ENCODE measurements at places on chromosomes 12 and 14. TPM values are rescaled to one million over a fixed set of nuclear protein-coding genes. Genes with fewer than 3 reads are reported as not detected.
A peak's percentile ranks its signal among the peaks of the same experiment; 100 is the strongest.

DNA sequence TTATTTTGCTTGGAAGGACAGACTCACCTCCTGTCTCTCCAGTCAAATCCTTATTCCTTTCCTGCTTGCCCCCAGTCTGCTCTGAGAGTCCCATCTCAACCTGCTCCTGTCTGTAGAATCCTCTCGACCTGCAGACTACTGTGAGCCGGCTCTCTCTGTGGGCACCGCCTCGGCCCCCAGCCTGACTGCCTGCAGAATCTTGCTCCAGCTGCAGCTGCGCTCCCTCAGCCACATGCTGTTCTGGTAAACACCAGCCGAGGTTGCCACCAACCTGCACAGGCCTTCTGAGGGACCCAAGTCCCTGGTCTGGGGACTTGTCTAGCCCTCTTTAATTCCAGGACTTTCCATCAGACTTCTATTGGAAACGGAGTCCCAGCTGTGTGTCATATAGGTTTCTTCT, 44.8 kb upstream of the PRMT8 start:
- H3K36me3 ChIP-seq: no peaks in the 10 kb centered on the region
- no peaks in the 10 kb centered on the region for H3K4me1 ChIP-seq
- H3K4me3 ChIP-seq: no peak overlapping the region
- H3K27me3 ChIP-seq: no peaks in the 10 kb centered on the region

- H3K27me3 ChIP-seq: no peaks in the 10 kb centered on the region
- H3K4me3 ChIP-seq: no peak overlapping the region
- no peak overlapping the region for H3K27ac ChIP-seq
- H3K36me3 ChIP-seq: no peaks in the 10 kb centered on the region
Observed at GRCh38 chr12:124599074-124599999, 31.9 kb upstream of the NCOR2 start.

GRCh38 chr12:116142936-116143898, 134.3 kb downstream of the MED13L start:
- no peak for DNase-seq
- H3K4me1 ChIP-seq: peaks cover 48% of the 10 kb centered on the region
- no peak overlapping the region for H3K4me3 ChIP-seq
- H3K36me3 ChIP-seq: no peaks in the 10 kb centered on the region

DNA sequence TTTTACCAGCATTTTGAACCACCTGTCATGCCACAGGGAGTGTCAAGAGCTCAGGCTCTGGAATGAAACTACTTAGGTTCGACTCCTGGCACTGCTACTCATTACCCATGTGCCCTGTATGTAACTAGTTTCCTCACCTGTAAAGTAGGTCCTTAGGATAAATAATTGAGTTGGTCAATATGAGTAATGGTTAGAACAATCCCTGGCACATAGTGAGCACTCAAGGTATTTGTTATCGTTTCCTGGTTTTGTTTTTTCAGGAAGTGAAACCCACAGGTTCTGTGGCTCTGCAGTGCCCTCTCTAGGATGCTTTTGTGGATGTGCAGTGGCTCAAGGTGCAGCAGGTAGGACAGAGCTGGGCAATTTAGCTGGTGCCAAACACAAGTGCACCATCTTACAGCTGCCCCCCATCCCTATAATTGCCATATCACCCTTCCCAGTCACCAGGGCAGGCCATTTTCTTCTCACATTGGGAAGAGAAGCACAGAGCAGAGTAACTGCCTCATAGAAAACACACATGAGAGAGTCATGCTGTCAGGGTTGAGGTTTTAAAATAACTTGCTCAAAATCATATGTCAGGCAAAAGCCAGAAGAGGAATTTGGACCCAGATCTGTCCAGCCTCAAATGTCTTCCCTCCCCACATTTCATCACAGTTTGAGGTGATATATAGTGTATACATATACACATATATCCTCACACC, 297.5 kb downstream of the RPAP3 start:
- no peak overlapping the region for H3K27ac ChIP-seq
- H3K27me3 ChIP-seq: no peaks in the 10 kb centered on the region
- H3K4me3 ChIP-seq: no peak overlapping the region
- no peaks in the 10 kb centered on the region for H3K36me3 ChIP-seq

DNA sequence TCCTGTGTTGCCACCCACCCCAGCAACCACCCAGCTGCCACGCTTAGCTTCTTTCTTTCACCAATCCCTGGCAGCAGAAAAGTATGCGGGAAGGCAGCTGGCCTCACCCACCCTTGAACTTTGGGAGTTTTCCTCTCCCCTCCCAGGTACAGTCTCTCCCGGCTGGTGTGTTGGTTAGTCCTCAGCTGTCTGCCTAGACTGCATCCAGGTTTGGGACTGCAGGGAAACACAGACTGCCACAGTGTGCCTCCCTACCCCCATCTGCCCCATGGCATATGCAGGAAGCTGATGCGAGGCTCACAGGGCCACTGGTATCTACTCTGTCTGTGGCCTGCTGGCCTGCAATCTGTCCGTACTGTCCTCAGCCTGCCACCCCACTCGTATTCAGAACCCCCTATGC, 2.1 kb downstream of the CD9 start:
- no peaks in the 10 kb centered on the region for H3K27me3 ChIP-seq
- peak; percentile 50 for DNase-seq
- H3K4me3 ChIP-seq: peak overlapping the region; percentile 71
- peaks cover 82% of the 10 kb centered on the region for H3K4me1 ChIP-seq

DNA sequence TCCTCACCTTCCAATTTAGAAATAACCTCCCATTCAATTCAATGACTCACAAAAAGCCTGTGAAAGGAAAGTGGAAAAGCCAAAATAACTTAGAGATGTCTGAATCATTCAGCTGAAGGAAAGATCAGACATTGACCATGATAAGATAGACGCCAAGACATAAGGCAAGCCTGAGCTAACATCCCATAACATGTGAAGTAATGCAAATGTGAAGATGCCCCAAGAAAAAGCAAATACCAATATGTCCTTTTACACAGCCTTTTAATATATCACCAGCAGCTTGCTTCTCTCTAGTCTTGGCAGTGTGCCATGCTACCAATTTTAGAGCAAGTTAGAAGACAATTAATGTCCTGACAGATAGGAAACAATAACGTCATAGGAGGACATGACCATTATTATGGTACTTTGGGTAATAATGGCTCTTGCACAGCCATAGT, 2.4 kb upstream of the NUMB start:
- peak overlapping the region; percentile 85 for H3K27ac ChIP-seq
- H3K4me3 ChIP-seq: no peak overlapping the region
- H3K36me3 ChIP-seq: no peaks in the 10 kb centered on the region
- peaks cover 65% of the 10 kb centered on the region for H3K4me1 ChIP-seq
- no peaks in the 10 kb centered on the region for H3K27me3 ChIP-seq

Gene HOXC5
- total RNA-seq: not detected

Gene APOLD1
- total RNA-seq: 11.3 TPM

- no peak for DNase-seq
- no peaks in the 10 kb centered on the region for H3K27me3 ChIP-seq
- no peaks in the 10 kb centered on the region for H3K36me3 ChIP-seq
- no peak overlapping the region for H3K27ac ChIP-seq
Observed at GRCh38 chr14:57364659-57365450, 25.5 kb upstream of the NAA30 start.

Gene KRT81
- not detected for total RNA-seq

DNA sequence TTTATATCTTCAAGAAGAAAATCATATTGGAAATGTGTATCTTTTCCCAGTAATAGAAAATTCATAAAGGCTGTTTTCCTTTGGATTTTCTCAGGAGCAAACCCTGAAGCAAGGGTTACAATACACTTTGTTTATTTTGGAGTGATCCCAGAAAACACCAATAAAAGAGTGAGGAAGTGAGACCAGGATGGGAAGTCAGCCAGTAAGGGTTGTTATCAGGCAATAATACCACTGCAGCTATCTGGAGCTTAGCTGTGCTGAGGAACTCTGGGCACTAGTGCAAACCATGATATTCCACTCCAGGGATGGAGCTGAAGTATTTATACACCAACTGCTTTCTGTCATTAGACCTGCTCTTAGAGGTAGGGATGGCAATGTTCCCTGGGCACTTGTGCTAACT, 1002.3 kb downstream of the FLRT2 start:
- no peaks in the 10 kb centered on the region for H3K4me1 ChIP-seq
- no peak overlapping the region for H3K27ac ChIP-seq
- no peak overlapping the region for H3K4me3 ChIP-seq
- H3K27me3 ChIP-seq: no peaks in the 10 kb centered on the region
- H3K36me3 ChIP-seq: no peaks in the 10 kb centered on the region
- no peak for DNase-seq

GRCh38 chr14:60566101-60566500, 57.2 kb downstream of the SIX6 start:
- H3K36me3 ChIP-seq: no peaks in the 10 kb centered on the region
- no peaks in the 10 kb centered on the region for H3K4me1 ChIP-seq
- no peak overlapping the region for H3K27ac ChIP-seq
- no peak overlapping the region for H3K4me3 ChIP-seq

Gene CHD8
- total RNA-seq: 49.4 TPM

DNA sequence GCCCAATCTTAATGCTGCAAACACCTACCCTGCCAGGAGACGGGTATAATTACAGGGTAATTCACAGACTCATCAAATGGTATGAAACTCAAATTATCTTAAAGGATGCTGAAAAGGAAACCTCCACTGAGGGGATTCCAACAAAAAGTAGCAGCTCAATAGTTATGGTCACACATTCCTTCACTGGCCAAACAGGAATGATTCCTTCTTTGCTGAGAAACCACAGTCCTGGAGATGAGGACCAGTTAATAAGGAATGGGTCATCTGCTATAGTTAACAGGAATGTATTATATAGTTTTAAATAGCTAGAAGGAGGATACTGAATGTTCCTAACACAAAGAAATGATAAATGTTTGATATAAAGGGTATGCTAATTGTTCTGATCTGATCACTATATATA, 136.9 kb downstream of the STXBP6 start:
- H3K27me3 ChIP-seq: no peaks in the 10 kb centered on the region
- no peak for DNase-seq
- no peak overlapping the region for H3K27ac ChIP-seq
- no peak overlapping the region for H3K4me3 ChIP-seq

DNA sequence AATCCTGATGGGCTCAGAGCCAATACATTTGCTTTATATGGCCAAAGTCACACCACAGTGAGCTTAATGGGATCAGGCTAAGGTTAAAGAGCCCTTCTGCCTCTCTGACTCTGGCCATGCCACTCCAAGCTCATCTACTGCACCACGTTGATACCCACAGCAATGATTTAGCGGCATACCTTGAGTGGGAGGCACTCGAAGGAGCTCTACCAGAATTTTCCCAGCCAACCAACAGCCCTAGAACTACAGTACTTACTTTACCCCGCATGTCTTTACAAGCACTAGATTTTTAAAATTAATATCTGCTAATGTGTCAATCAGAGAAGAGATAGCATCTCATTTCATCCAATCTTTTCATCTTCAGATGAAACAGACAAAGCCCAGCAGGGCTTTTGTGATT, 300.5 kb downstream of the GRIN2B start:
- no peaks in the 10 kb centered on the region for H3K27me3 ChIP-seq
- H3K27ac ChIP-seq: no peak overlapping the region
- H3K4me3 ChIP-seq: no peak overlapping the region
- no peak for DNase-seq
- no peaks in the 10 kb centered on the region for H3K36me3 ChIP-seq
- no peaks in the 10 kb centered on the region for H3K4me1 ChIP-seq

Gene SLC25A21
- not detected for total RNA-seq

- no peaks in the 10 kb centered on the region for H3K36me3 ChIP-seq
- no peak overlapping the region for H3K4me3 ChIP-seq
- H3K4me1 ChIP-seq: no peaks in the 10 kb centered on the region
- H3K27me3 ChIP-seq: no peaks in the 10 kb centered on the region
- H3K27ac ChIP-seq: no peak overlapping the region
Observed at GRCh38 chr12:77049767-77050353, 15.5 kb downstream of the E2F7 start.

DNA sequence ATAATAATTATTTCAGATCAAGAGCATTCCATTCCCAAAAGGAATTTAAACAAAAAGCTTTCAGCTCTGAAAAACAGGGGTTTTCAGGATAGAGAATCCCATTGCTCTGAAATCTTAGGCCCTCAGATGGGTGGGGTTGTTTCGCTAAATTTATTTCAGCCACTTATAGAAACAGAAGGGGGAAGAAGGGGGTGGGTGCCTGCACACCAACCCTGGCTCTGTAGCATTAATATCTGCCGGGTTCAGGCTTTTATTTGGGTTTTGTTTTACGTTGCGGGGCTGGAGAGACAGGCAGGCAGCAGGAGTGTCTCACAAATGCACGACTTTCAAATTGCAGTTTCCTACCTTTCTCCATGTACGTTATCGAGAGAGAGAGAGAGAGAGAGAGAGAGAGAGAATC, 12.5 kb upstream of the ZFP36L1 start:
- DNase-seq: no peak
- H3K4me1 ChIP-seq: peaks cover 52% of the 10 kb centered on the region
- H3K36me3 ChIP-seq: no peaks in the 10 kb centered on the region
- H3K27ac ChIP-seq: peak overlapping the region; percentile 80
- no peak overlapping the region for H3K4me3 ChIP-seq

DNA sequence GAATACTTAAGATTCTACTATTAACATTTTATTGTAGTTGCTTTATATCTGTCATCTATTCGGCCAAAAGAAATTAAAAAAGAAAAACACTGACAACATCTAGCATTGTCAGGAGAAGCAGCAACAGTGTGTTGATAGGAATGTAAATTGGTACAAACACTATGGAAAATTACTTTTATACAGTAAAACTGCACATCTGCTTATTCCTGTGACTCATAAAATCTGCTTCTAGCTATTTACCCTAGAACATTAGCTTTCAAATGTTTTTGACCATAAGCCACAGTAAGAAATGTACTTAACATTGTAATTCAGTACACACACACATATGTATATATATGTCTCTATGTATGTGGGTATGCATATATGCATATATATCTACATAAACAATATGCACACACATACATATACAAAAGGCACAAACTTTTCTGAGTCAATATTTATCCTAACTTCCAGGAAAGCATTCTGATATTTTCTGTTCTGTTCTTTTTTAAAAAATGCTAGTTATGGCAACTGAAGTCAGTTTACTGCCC, 278.9 kb upstream of the GARIN2 start:
- no peak for DNase-seq
- no peak overlapping the region for H3K4me3 ChIP-seq
- H3K4me1 ChIP-seq: no peaks in the 10 kb centered on the region
- no peaks in the 10 kb centered on the region for H3K27me3 ChIP-seq
- H3K27ac ChIP-seq: no peak overlapping the region

- no peak for DNase-seq
- no peaks in the 10 kb centered on the region for H3K36me3 ChIP-seq
- no peak overlapping the region for H3K4me3 ChIP-seq
- peaks cover 64% of the 10 kb centered on the region for H3K4me1 ChIP-seq
Observed at GRCh38 chr14:52355526-52355925, 41.4 kb downstream of the PTGER2 start.

DNA sequence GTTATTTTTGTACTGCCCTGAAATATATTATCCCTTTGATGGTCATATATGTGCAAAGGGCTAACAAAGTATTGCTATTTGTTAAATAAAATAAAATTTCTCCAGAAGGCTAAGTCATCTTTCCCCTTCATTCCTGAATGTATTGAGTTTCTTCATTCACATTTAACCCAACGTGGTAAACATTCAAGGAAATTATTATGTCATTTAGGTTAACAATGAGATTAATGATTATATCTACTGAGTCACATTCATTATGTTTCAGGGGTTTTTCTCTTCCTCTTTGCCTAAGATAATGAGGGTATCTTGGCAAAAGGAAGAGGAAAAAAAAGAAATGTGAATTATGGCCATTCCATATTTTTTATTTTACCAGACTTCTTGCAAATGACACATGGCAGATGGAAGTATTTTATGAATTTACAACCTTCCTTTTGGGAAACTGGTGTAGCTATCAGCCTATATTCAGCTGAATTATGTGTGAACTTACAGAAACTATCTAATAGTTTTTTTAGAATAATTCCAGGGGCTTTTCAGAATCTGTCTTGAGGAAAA, 27.2 kb downstream of the TSPAN8 start:
- no peaks in the 10 kb centered on the region for H3K4me1 ChIP-seq
- H3K27me3 ChIP-seq: no peaks in the 10 kb centered on the region
- no peak overlapping the region for H3K4me3 ChIP-seq
- H3K36me3 ChIP-seq: no peaks in the 10 kb centered on the region
- no peak overlapping the region for H3K27ac ChIP-seq

Measured in transverse colon (tissue), 4 donors.